Transverse colon (tissue), 4 donors: ENCODE measurements at places on chromosomes 3 and 15.

DNA sequence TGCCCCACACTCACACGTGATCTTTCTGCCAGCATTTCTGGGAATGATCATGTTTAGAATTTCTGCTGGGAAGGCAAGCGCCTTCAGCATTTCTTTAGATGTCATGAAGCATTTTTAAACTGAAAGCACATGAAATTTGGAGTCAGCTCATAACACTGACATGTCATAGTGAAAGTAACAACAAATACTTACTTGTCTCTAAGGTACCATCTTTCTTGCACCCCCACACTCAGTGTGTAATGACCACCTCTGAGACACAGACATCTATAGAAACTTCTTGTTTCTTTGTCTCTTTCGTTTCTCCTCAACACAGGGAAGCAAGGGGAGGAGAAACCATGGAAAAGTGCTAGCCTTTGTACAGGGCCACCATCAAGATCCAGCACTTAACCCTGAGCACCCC, 171.7 kb downstream of the RORA start:
- no peak for DNase-seq

- DNase-seq, result no peak
Observed at GRCh38 chr15:61682891-61683735, 377.1 kb downstream of the VPS13C start.

GRCh38 chr3:13263770-13264467, 156.2 kb downstream of the NUP210 start:
- DNase-seq, result no peak

DNA sequence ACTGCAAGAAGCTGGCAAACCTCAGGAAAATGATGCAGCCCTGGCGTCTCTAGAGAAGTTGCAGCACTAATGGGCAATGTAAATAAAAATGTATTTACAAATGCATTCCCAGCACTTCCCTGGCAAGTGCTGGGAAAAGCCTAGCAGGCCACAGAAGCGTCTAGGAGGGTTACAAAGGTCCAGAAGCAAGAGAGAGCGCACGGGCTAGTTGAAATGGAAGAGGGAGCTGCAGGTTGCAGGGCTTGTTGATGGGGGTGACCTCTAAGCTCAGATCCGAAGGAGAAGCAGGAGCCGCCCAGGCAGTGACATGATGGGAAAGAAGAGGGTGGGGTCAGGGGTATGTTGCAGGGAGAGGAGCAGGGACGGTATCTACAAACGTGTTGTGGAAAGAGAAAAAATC, 2.7 kb upstream of the KNL1 start:
- no peak for DNase-seq
